ENCODE measurements at places on chromosomes 13 and 19.

- H3K36me3 ChIP-seq = no peaks in the 10 kb centered on the region
- H3K4me3 ChIP-seq = no peak overlapping the region
- no peak for DNase-seq
- H3K4me1 ChIP-seq = peaks cover 22% of the 10 kb centered on the region
Measured at GRCh38 chr19:5966215-5966614, 11.7 kb downstream of the RANBP3 start.

- H3K4me1 ChIP-seq = no peaks in the 10 kb centered on the region
- H3K36me3 ChIP-seq = no peaks in the 10 kb centered on the region
- H3K4me3 ChIP-seq = no peak overlapping the region
Measured at GRCh38 chr13:74168263-74168675, 34.1 kb upstream of the KLF12 start.

- H3K4me1 ChIP-seq = no peaks in the 10 kb centered on the region
- no peak overlapping the region for H3K4me3 ChIP-seq
- H3K27ac ChIP-seq = no peak overlapping the region
Measured at GRCh38 chr13:24287748-24288287, 21.6 kb upstream of the C1QTNF9 start.

- peaks cover 9% of the 10 kb centered on the region for H3K4me1 ChIP-seq
- no peaks in the 10 kb centered on the region for H3K36me3 ChIP-seq
- H3K27me3 ChIP-seq = no peaks in the 10 kb centered on the region
- no peak overlapping the region for H3K4me3 ChIP-seq
- DNase-seq = no peak
Measured at GRCh38 chr13:97015661-97016350, 21.5 kb upstream of the OXGR1 start.

DNA sequence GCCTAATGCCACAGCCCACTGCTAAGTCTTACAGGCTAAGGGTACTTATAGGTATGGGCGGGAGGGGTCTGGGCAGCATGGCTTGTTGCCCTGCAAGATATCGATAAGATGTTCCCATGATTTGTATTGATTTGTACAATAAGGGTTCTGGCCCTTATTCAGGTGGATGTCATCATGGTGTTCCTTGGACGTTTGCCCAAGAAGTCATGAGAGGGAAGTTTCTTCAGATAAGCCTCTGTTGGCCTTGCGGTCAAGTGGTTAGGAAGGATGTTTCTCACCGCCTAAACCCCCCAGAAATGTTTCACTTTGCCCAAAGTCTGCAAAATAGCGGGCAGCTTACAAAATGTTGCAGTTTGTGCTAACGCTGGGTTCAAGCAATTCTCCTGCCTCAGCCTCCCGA, 7.3 kb downstream of the PARP4 start:
- H3K27me3 ChIP-seq = no peaks in the 10 kb centered on the region
- H3K4me3 ChIP-seq = no peak overlapping the region
- H3K36me3 ChIP-seq = no peaks in the 10 kb centered on the region
- H3K27ac ChIP-seq = no peak overlapping the region
- H3K4me1 ChIP-seq = peaks cover 10% of the 10 kb centered on the region
- no peak for DNase-seq

GRCh38 chr13:49922301-49922700, 13.8 kb downstream of the SPRYD7 start:
- no peak for DNase-seq
- H3K27me3 ChIP-seq = no peaks in the 10 kb centered on the region
- no peak overlapping the region for H3K4me3 ChIP-seq

GRCh38 chr13:75647126-75647784, 11.1 kb downstream of the LMO7 start:
- no peaks in the 10 kb centered on the region for H3K36me3 ChIP-seq
- no peaks in the 10 kb centered on the region for H3K4me1 ChIP-seq
- no peaks in the 10 kb centered on the region for H3K27me3 ChIP-seq
- H3K4me3 ChIP-seq = no peak overlapping the region
- DNase-seq = no peak
- no peak overlapping the region for H3K27ac ChIP-seq

- H3K27me3 ChIP-seq = no peaks in the 10 kb centered on the region
- no peaks in the 10 kb centered on the region for H3K4me1 ChIP-seq
- peak; percentile 69 for DNase-seq
- peak overlapping the region; percentile 5 for H3K27ac ChIP-seq
- H3K36me3 ChIP-seq = peaks cover 2% of the 10 kb centered on the region
Measured at GRCh38 chr19:32976223-32976805, 4.3 kb downstream of the FAAP24 start.

DNA sequence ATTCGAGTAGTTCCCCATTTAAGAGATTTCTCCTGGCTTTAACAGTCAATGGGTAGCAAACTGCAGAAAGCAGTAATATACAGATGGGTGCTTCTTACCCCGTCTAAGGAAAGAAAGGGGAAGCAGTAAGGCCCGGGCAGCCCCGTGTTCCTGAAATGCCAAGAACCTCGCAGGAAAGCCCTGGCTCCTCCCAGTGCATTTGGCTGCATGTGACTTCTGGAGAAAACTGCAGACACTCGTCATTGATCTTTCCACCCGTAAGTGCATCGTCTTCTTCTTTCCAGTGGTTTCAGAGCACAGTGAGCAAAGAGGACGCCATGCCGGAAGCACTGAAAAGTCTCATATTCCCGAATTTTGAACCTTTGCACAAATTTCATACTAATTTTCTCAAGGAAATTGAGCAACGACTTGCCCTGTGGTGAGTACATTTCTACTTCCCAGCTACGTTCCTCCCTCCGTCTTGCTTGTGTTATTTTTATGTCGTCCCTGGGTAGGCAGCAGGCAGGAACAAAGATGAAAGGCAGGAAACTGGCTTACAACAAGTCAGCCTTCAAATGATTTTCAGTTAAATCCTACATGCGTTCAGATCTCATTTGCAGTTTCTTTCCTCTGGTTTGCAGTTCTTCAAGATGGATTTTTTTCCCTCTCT, 165.2 kb downstream of the STK24 start:
- no peaks in the 10 kb centered on the region for H3K36me3 ChIP-seq
- H3K4me3 ChIP-seq = no peak overlapping the region
- H3K4me1 ChIP-seq = peaks cover 19% of the 10 kb centered on the region
- no peak for DNase-seq
- H3K27me3 ChIP-seq = no peaks in the 10 kb centered on the region
- no peak overlapping the region for H3K27ac ChIP-seq

GRCh38 chr13:94408314-94409036, 71.0 kb downstream of the DCT start:
- no peaks in the 10 kb centered on the region for H3K27me3 ChIP-seq
- H3K4me1 ChIP-seq = no peaks in the 10 kb centered on the region
- no peaks in the 10 kb centered on the region for H3K36me3 ChIP-seq
- no peak overlapping the region for H3K27ac ChIP-seq
- DNase-seq = no peak

DNA sequence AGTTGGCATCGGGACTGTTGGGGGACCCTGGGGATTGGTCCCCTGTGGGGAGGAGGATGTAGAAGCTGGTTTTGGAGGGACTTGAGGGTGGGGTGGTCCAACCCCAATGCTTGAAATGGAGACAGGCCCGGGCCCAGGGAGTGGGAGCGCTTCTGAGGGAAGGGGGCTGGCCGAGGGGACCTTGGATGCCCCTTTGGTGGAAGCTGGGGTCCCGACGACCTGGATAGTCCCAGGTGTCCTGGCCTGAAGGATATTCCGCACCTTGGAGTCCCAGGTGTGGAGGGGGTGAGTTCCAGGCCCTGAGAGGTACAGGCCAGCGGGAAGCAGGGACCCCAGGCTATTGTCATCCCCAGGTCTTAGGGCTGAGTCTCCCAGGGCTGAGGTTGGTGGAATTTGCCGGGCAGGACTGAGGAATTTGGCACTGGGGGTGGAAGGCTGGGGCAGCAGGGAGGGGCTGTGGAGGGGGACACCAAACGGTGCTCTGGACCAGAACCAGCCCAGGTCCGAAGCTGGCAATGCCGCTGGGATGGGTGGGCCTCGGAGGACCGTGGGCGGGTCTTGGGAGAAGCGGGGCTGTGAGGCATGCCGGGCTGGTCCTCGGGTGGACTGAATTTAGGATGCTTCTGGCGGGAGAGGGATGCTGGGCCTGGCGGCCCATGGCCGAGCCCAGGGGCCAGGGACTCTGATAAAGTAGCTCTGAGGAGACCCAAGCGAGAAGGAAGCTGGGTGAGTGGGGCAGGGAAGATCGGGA, 1.8 kb downstream of the HDGFL2 start:
- peaks cover 4% of the 10 kb centered on the region for H3K4me1 ChIP-seq
- H3K4me3 ChIP-seq = no peak overlapping the region
- no peaks in the 10 kb centered on the region for H3K36me3 ChIP-seq
- no peak for DNase-seq
- H3K27me3 ChIP-seq = no peaks in the 10 kb centered on the region
- H3K27ac ChIP-seq = no peak overlapping the region

DNA sequence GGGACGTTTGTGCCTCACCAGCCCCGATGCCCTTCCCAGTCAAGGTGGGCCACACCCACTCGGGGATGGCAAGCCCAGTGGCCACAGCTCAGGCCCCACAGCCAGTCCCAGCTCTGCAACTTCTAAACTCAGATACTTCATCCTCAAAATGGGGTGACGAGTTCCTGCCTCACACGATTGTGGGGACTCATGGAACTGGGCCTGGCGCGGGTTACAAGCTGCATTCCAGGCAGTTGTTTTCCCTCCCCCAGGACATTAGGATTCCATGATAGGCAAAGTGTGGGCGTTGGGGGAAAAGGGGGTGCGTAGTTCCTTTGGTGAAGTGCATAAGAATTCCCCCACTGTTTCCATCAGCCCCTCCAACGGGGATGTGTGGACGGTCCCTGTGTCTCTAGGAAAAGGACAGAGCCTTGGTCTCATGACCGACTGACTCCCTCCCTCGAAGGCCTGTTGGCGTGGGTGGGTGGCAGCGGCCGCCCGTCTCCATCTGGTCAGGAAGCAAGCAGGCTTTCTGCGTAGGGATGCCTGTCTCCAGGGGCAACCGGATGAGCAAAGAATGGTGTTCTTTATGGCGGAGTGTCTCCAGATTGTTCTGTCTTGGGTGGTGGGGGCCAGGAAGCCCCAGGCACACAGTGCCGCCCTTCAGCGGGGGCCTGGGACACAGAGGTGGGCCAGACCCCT, 21.1 kb upstream of the NPAS1 start:
- DNase-seq = no peak
- no peak overlapping the region for H3K27ac ChIP-seq
- H3K4me1 ChIP-seq = no peaks in the 10 kb centered on the region
- H3K4me3 ChIP-seq = no peak overlapping the region
- H3K27me3 ChIP-seq = no peaks in the 10 kb centered on the region
- H3K36me3 ChIP-seq = peaks cover 12% of the 10 kb centered on the region

DNA sequence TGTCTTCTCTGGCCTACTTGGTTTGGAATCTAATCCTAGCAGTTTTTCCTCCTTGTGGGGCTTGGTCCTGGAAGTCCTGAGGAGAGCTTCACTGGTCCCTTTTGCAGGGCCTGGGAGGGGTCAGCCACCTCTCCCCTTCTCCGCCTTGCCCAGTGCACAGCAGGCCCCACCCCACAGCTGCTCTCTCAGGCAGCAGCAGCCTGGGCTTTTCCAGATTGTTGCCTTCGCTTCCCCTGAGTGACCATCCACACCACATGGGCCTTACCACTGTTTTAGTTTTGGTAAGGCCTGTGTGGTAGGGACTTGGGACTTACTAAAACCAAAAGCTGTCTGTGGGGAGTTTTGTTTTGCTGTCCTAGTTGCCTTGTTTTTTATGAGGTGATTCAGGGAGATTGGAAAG, 11.5 kb downstream of the MPHOSPH8 start:
- H3K27me3 ChIP-seq = no peaks in the 10 kb centered on the region
- no peak overlapping the region for H3K4me3 ChIP-seq
- H3K36me3 ChIP-seq = peaks cover 2% of the 10 kb centered on the region
- DNase-seq = no peak
- H3K4me1 ChIP-seq = no peaks in the 10 kb centered on the region
- no peak overlapping the region for H3K27ac ChIP-seq

GRCh38 chr19:20863176-20863575, 59.9 kb upstream of the ZNF85 start:
- H3K4me3 ChIP-seq = no peak overlapping the region
- no peaks in the 10 kb centered on the region for H3K27me3 ChIP-seq
- H3K4me1 ChIP-seq = no peaks in the 10 kb centered on the region
- DNase-seq = no peak
- no peak overlapping the region for H3K27ac ChIP-seq

DNA sequence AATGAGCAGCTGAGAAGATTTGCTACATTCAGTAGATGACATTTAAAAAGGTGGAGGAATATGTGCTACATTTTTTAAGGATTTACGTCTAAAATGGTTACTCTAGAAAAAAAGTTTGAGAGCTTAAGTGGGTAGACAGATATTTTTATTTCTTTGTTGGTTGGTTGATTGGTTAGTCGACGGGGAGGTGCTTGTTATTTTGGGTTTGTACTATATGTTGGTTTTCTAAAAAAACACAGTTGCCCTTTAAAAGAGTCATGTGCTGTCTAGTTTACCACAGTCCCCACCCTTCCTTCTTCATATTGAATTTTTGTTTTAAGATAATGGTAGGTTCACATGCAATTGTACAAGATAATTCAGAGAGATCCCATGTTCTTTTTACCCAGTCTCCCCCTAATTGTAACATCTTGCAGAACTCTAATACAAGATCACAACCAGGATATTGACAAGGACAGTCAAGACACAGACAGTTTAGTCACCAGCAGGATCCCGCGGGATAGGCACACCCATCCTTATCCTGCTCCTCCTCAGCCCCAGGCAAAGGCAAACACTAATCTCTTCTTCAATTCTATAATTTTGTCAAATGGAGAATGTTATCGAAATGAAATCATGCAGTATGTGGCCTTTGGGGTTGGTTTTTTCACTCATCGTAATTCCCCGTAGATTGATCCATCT, 171.4 kb downstream of the FOXO1 start:
- no peak overlapping the region for H3K4me3 ChIP-seq
- no peaks in the 10 kb centered on the region for H3K27me3 ChIP-seq
- H3K36me3 ChIP-seq = no peaks in the 10 kb centered on the region
- peaks cover 22% of the 10 kb centered on the region for H3K4me1 ChIP-seq

- H3K27ac ChIP-seq = no peak overlapping the region
- no peaks in the 10 kb centered on the region for H3K36me3 ChIP-seq
- DNase-seq = no peak
Measured at GRCh38 chr13:30869491-30869890, 36.6 kb upstream of the MEDAG start.

- no peak overlapping the region for H3K4me3 ChIP-seq
- no peak for DNase-seq
- no peaks in the 10 kb centered on the region for H3K36me3 ChIP-seq
- no peak overlapping the region for H3K27ac ChIP-seq
- H3K4me1 ChIP-seq = no peaks in the 10 kb centered on the region
Measured at GRCh38 chr13:76286178-76286577, 600.0 kb downstream of the KCTD12 start.

DNA sequence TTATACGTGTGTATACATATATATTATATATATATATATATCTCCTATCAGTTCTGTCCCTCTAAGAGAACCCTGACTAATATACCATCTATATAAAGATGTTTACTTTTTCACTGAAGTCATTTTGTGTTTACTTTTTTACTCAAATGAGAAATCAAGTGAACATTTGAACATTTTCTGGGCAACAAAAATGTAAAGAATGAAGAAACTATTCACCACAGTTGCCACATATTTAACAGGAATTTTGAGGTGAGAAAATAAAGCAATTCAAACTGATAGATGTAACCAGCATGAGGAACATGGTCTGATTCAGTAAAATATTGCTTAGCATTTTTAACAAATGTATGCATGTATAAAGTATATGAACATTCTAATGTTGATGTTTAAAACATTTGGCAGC, 299.2 kb upstream of the KLHL1 start:
- no peak overlapping the region for H3K4me3 ChIP-seq
- H3K27ac ChIP-seq = no peak overlapping the region
- H3K27me3 ChIP-seq = no peaks in the 10 kb centered on the region
- H3K36me3 ChIP-seq = no peaks in the 10 kb centered on the region
